CD4-positive, alpha-beta T cell (primary cell): ENCODE measurements at places on chromosomes 13 and 19. TPM values are rescaled to one million over a fixed set of nuclear protein-coding genes. Genes with fewer than 3 reads are reported as not detected.

DNA sequence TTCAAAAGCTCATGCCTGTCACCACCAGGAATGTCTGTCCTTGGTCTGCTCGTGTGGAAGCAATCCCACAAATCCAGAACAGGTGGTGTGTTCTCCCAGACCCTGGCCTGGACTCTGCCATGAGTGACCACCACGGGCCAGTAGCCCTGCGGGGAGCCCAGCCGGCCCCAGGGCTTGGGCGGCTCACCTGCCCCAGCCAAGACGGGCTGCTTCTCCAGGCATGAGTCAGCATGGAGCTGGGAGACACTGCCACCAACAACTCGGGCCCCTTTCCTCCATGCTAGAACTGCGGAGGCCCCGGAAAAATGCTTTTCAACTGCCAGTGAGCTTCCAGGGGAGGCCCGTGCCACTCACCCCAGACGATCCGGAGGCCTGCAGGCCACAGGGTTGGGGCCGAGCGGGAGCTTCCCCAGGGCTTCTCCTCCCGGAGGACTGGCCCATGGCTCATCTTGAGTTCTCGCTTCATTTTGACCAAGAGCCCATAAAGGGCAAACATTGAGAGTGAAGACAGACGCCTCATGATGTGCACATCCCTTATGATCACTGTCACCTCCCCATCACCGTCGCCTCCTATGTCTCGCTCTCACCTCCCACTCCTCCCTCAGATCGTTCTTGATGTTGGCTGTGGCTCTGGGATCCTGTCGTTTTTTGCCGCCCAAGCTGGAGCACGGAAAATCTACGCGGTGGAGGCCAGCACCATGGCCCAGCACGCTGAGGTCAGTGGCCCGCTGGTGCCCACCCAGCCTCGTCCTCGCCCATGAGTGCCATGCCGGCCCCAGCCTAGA is 16.7 kb downstream of the YIPF2 start:
- no peak overlapping the region for H3K4me3 ChIP-seq
- no peak overlapping the region for H3K27ac ChIP-seq
- DNase-seq, result no peak
- H3K4me1 ChIP-seq, result no peaks in the 10 kb centered on the region
- H3K27me3 ChIP-seq, result no peaks in the 10 kb centered on the region
- peaks cover 43% of the 10 kb centered on the region for H3K36me3 ChIP-seq

PCDH17 gene
- 0.05 TPM for total RNA-seq

DNA sequence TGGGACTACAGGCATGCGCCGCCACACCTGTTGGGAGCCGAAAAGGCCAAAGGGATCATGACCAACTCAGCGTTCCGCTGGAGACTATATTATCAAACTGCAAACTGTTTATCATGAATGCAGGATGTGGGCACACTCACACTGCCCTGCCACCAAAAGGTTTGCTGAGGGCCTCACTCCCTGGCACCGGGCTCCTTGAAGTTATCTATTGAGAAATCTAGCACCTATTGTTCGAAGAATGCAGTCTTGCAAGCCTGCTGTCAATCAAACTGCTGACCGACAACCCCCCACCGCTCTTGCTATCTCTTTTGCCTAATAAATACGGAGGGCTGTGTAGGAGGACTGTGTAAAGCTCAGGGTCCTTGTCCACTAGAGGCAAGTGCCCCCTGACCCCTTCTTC is 5.2 kb upstream of the ZNF836 start:
- peaks cover 10% of the 10 kb centered on the region for H3K4me1 ChIP-seq
- no peak overlapping the region for H3K27ac ChIP-seq
- H3K36me3 ChIP-seq, result no peaks in the 10 kb centered on the region
- DNase-seq, result no peak
- no peaks in the 10 kb centered on the region for H3K27me3 ChIP-seq
- no peak overlapping the region for H3K4me3 ChIP-seq

ZNF66 gene
- total RNA-seq, result 6.4 TPM

CABP5 gene
- total RNA-seq, result not detected
